ENCODE measurements at places on chromosomes 1 and 21.

GRCh38 chr1:156291226-156292061 lies 4.0 kb downstream of the GLMP start:
- peak; percentile 75 for DNase-seq

- DNase-seq: no peak
These were observed 40.3 kb downstream of the MORN1 start for GRCh38 chr1:2350911-2351655.

DNA sequence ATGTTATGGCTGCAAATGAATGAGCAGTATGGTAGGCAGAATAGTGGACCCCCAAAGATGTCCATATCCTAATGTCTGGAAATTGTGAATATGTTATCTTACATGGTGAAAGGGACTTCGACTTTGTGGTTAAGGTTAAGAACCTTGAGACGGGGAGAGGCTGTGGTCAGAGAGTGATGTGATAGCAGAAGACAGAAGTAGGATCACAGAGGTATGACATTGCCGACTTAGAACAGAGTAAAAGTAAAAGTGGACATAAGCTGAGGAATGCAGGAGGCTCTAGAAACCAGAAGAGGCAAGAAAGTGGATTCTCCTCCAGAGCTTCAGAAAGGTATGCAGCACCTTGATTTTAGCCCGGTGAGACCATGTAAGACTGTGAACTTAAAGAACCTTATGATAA lies 74.6 kb downstream of the CTH start:
- no peak for DNase-seq

GRCh38 chr1:81470275-81470674 lies 330.5 kb upstream of the ADGRL2 start:
- DNase-seq: no peak

GRCh38 chr1:235624721-235625333 lies 24.8 kb downstream of the GNG4 start:
- DNase-seq: no peak

DNA sequence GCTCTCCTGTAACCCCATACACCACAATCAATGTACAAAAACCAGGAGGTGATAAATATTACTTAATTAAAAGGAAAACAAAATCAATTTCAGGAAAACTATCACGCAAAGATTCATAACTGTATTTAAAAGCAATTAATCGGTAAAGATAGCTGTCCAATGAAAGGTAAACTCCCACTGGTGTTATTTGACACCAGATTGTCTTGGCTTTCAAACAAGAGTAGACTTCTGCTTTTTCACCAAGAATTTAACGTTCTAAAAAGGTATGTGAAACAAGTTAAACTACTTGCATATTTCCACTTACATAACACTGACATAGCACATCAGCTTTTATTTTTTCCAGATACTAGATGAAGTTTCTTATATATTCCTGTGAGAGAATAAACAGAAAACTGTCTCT lies 3.5 kb downstream of the PLPP3 start:
- no peak for DNase-seq

GRCh38 chr1:198794498-198794897 lies 155.7 kb downstream of the PTPRC start:
- DNase-seq: no peak

DNA sequence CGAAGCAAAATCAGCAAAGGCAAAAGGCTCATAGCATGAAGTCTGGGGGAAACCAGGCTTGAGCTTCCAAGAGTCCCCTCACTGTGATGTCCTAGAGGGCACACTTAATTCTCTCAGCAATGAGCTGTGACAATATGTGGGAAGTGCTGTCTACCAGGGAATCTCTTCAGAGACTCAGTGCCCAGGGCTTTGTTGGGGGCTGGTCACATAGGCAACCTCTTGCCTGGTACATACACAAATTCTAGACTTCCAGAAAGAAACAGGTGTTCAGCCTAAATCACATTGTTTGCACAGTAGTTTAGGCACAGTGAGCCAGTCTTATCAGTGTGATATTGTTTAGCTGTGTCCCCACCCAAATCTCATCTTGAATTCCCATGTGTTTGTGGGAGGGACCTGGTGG lies 400.5 kb downstream of the PRDM2 start:
- DNase-seq: no peak

DNA sequence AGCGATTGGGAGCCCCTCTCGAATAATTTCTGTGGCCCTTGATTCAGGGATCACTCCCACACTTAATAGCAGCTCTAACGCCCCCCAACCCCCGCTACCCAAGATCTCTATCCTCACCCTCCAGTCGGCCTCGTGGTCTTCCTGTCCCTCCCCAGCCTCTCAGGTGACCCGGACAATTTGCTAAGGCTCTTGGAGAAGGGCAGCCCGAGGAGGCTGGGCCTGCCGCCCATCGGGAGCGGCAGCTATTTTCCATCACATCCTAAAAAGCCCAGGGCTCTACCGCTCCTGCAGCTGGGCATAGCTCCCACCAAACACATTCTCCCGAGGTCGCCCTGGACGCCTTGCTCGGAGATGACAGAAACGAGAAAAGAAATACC lies 12.0 kb upstream of the PHLDA3 start:
- no peak for DNase-seq

GRCh38 chr1:76587212-76587611 lies 280.1 kb upstream of the ST6GALNAC5 start:
- DNase-seq: no peak

DNA sequence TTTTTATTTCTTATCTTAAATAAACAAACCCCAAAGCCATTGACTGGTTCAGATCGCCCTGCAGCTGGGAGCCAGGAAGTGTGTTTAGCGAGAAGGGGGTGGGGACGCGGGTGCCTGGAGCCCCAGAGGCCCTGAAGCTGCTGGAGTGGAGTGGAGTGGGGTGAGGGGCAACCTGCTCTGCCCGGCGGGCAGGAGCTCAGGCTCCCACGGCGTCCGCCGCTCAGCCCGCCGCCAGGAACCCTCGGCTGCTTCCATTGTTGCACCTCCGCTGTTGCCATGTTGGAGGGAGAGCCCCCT lies 673 bp downstream of the PIK3C2B start:
- DNase-seq: no peak

DNA sequence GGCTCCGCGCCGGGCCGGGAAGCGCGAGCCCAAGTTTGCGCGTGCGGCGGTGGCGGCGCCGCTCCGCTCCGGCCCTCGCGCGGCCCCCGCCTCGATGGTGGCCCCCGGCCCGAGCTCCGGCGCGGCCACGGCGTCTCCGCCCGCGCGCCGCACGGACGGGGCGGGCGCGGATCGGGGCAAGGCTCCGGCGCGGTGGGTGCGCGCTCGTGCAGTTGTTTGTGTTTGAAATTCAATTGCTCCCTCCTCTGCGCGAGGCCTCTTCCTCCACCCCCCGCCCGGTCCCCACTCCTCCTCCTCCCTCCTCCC lies at the start of gene HDGF:
Gene HDGF (minus strand): TSS at position 225 of the 306 bp plus-strand sequence. CDS start 246 bp downstream, outside the sequence.
- no peak for DNase-seq

GRCh38 chr1:24085546-24085945 lies 26.4 kb downstream of the MYOM3 start:
- DNase-seq: no peak

DNA sequence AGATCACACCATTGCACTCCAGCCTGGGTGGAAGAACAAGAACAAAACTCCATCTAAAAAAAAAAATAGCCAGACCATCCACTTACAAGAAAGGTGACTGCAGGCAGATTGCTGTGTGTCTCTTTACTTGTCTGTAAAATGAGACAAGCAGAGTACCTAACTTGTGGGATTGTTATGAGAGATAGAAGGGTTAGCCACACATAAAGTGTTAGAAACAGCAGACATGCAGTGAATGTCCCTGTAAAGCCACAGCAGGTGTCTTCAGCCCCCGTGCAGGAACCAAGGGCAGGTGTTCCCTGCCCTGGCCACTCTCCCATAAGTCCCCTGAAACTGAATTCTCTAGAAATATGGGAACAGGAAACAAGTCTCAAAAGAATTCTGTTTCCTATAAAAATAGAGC lies 40.8 kb upstream of the EFHD2 start:
- DNase-seq: no peak

DNA sequence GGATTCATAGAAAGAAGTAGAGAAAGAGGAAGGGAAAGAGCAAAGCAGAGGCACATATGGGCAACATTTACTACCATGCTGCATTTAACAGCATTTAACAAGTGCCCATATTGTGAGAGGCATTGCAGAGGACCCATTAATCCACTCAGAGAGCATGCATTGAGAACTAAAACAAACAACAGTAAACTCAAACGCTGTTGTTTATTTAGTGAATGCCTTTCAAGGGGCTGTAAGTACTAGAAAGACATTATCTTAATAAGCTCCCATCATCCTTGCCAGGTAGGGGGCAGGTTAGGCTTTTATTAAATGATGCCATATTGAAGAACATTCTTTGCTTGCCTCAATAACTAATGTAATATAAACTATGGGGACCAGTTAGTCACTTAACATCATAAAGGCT lies 254.3 kb upstream of the DAB1 start:
- no peak for DNase-seq

DNA sequence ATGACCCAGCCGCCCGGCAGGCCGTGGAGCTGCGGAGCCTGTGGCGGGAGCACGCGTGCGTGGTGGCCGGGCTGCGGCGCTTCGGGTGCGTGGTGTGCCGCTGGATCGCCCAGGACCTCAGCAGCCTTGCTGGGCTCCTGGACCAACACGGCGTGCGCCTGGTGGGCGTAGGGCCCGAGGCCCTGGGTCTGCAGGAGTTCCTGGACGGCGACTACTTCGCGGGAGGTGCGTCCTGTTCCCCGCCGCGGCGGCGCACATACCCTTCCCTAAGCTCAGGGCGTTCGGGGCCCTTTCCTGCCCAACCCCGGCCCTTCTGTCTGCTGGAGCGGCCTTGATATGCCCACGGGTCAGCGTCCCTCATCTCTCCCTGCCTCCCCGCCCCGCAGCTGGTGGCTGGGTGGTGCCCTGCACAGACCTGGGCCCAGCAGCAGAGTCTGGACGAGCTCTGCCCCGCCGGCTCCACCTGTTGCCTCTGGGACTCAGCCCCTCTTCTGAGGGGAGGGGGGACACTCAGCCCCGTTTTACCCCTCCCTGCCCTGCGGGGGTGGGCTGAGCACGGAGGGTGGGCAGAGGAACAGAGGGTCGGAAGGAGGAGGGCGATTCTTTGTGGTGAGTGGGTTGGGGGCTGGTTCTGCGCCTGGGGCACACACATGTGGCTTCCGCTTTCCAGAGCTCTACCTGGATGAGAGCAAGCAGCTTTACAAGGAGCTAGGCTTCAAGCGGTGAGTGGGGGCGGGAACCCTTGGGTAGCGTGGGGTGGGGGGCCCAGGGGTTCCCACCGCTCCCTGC lies 688 bp downstream of the PRXL2B start:
- no peak for DNase-seq

DNA sequence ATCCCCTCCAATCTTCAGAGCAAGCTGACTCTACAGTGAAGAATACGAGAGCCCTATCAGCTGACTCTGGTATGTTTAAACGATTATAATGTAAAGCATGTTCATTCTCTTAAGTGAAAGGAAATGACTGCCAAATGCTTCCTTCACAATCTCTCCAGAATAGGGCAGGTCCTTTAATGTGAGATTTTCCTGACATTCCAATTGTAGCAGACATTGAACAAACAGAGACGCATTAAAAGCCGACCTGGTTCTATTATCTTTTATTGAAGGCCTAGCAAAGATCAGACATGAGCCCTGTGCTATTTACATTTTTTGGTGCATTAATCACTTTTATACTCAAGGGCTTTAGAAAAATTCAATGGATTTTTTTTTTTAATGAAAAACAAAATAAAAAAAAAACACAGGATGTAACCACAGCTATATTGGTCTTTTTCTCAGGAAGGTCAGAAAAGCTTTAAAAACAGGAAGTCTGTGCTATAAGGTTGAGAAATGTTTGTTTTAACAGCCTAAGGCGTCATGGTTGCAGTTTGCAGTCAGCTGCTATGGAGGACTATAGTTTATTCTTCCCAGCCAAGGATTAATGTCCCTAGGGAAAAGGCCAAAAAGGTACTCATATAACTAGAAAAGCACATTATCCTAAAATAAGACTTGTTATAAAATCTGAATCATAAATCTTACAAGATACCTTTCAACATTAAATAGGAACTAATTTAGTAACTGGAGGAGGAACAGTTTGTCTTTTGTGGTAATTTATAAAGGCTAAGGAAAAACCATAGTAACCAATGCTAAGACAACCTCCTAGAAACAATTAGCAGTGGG lies 104.8 kb downstream of the RERE start:
- no peak for DNase-seq

DNA sequence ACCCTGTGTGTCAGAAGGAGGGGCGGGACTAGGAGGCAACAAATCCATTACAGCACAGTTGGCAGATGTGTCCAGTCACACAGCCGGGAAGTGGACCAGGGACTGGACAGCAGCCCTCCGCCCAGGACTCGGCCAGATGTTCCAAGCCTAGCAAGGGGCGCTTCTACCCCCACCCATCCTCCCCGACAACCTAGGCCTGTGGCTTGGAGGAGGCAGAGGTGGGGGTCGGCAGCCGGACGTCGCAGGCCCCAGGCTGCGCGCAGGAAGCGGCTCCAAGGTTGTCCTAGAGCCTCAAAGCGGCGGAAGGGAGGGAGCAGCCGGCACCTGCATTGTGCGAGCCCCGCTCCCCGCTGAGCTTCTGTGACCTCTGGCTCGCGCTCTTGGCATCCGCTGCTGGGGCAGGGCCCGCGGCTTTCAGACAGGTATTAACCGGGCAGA lies 20.6 kb upstream of the MYCL start:
- DNase-seq: no peak

DNA sequence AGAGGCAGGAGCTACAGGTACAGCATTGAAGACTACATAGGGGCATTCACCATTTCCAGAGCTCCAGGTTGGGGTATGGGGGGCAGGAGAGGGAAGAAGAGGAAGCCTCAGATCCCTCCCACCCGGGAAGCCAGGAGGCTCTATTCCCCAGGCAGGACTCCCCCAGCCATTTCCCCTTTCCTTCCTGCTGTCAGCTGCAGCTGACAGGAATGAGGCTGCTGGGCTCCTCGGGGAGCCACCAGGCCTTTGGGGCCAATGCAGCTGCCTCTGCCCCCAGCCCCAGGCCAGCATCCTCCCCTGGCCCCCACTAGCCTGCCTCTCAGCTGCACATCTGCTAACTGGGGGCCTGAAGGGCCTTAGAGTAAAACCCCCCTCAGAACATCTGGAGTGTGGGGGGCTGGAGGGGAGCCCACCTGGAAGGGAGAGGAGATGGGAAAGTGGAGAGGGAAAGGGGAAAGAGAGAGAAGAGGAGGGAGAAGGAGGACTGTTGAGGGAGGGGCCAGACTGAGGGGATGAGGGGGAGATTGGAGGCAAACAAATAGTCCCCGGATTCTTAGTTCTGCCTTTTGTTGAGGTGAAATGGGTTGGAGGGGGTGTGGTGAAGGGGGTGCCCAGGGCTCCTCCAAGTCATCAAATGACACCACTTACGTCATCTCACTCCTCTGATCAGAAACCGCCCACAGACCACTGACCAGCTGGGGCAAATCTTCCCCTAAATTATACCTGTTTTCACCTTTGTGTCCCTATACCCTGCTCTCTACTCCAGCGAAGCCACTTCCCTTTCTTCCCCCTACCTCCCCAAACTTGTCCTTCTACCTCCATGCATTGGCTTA lies 58.0 kb downstream of the LGR6 start:
- no peak for DNase-seq

DNA sequence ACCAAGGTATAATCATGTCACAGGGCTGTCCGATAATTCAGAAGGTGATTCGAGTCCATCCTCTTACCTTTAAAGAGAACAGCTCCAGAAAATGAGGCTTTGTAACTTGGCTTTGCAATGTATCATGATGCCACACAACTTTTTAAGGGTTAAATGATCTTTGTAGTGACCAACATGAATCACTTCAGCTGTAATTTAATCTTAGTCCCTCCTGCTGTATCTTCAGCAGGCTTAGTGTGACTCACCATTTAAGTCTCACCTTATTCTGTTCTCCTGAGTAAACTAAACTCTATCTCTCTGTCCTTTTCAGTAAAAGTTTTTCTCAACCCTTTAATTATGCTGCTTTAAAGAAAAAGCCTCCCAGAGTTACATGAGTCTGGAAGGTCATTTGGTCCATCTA lies 1.9 kb upstream of the HIVEP3 start:
- no peak for DNase-seq

- peak; percentile 22 for DNase-seq
These were observed 33.3 kb downstream of the COQ8A start for GRCh38 chr1:226973371-226973897.

Measured in omental fat pad (tissue), 4 donors.